ENCODE measurements at places on chromosomes 11 and 22.

GRCh38 chr11:59765068-59765735 lies 10.0 kb downstream of the STX3 start:
- H3K4me1 ChIP-seq: peaks cover 8% of the 10 kb centered on the region
- no peak for DNase-seq
- H3K27ac ChIP-seq: no peak overlapping the region

DNA sequence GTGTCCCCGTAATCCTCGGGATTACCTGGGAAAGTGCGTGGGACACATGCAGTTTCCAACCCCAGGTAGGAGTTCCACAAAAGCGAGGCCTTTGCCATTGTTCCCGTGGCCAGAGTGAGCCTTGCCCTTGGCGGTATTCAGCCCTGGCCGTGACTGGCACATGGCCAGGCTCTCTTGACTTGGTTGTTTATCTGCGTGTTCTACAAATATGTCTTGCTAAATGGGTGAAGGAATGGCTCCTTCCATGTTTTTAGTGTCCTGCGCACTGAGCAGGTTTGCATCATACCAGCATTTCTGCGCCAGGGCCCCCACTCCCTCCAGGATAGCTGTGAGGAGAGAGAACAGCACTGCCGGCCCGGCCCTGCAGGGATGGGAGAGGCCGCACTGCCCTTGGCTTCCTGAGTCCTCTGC lies 20.0 kb downstream of the POLR3H start:
- H3K27ac ChIP-seq: no peak overlapping the region
- no peaks in the 10 kb centered on the region for H3K27me3 ChIP-seq
- H3K36me3 ChIP-seq: peaks cover 41% of the 10 kb centered on the region
- H3K4me1 ChIP-seq: peaks cover 3% of the 10 kb centered on the region
- DNase-seq: no peak

DNA sequence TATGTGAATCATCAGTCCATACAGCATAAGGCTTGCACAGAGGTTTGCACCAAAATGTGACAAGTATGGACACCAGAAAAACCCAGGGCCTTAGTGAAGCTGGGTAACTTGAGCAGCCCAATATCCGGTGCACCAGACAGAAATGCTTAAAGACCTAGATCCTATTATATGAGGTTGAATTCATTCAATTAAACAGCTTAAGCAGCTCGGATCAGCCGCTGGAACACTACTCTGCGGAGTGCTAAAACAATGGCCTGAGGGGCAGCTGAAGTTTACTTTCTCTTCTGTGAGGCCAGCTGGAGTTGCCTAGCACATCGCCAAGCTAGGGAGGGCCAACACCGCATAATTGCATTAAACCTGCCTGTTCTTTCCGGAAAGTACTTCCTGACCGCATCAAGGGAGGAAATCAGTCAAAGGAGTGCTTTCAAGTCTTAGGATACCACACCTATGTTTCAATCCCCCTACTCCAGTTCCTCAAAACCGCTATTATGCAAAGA lies 17.0 kb upstream of the FAM181B start:
- no peaks in the 10 kb centered on the region for H3K36me3 ChIP-seq
- DNase-seq: no peak
- peaks cover 10% of the 10 kb centered on the region for H3K4me1 ChIP-seq
- no peak overlapping the region for H3K4me3 ChIP-seq
- H3K27me3 ChIP-seq: peaks cover 35% of the 10 kb centered on the region

GRCh38 chr11:12436266-12436665 lies 58.9 kb downstream of the PARVA start:
- H3K27ac ChIP-seq: no peak overlapping the region
- H3K27me3 ChIP-seq: peaks cover 2% of the 10 kb centered on the region
- H3K36me3 ChIP-seq: no peaks in the 10 kb centered on the region
- H3K4me1 ChIP-seq: no peaks in the 10 kb centered on the region
- no peak overlapping the region for H3K4me3 ChIP-seq

DNA sequence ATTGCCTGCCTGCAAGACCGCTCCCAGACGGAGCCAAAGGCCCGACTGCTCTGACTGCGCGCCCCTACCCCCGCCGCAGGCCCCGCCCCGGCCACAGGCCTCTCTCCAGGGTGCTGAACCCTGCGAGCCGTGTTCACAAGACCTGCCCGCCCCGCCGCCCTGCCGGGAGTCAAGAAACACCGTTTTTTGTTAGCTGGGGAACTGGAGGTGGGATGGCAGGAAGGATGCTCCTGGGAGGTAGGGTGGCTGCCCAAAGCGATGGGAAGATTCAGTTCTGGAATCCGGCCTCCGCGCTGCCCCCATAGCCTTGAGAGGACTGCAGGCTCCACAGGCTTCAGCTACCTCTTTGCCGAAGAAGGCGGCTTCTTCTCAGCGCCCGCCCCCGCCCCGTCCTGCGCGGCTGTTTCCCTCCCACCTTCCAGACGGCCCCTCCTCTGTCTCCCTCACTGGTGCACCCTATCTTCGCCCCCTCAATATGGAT lies 2.7 kb upstream of the PDE2A start:
- no peak overlapping the region for H3K4me3 ChIP-seq
- H3K27ac ChIP-seq: no peak overlapping the region
- DNase-seq: peak; percentile 68
- H3K4me1 ChIP-seq: peaks cover 11% of the 10 kb centered on the region
- H3K27me3 ChIP-seq: peaks cover 59% of the 10 kb centered on the region
- no peaks in the 10 kb centered on the region for H3K36me3 ChIP-seq

DNA sequence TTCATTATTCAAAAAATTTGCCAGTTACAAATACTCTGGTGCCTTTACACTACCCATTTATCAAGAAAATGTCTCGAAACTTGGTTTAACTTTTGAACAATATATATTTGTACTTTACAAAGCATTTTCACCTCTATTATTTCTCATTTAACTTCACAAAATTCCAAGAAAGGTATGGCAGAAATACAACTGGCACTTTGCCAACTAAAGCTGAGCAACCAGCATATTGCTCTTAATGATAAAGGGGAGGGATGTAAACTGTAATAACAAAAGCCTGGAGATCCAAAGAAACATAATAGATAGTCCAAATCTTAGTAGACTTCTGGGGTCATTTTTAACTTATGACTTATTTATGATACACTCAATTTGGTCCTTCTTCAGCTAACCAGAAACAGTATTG lies 7.7 kb downstream of the PITPNB start:
- no peak overlapping the region for H3K27ac ChIP-seq
- H3K4me1 ChIP-seq: peaks cover 60% of the 10 kb centered on the region
- DNase-seq: no peak
- H3K4me3 ChIP-seq: no peak overlapping the region
- H3K27me3 ChIP-seq: no peaks in the 10 kb centered on the region
- H3K36me3 ChIP-seq: peaks cover 83% of the 10 kb centered on the region

DNA sequence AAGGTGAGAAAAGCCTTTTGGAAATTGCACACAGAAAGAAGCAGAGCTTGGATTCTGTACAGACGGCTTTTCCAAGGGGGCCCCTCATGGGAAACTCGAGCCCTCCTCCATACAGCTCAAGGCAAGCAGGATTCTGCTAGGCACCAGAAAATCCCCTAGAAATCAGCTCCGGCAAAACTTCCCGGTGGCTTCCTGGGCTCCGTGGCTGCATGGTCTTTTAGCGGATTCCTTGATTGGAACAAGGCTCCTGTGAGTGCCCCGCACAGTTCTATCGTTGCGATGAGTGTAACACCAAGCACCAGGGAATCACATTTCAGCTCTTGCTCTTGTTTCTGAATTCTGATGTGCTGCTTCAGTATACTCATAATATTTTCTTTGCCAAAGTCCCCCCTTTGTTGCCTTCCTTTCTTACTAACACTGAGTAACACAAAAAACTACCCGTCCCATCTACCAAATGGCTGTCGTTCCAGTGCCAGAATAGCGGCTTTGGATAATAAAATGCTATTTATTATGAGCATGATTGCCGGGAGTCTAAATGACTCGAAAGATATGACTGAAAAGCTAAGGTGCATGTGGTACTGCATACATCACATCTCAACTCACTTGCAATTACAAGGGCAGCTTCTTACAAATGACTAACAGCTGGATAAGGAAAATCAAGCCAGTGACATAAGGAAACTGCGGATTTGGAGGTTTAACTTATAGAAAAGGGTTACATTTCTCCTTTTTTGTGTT lies 494.1 kb downstream of the DLG2 start:
- no peaks in the 10 kb centered on the region for H3K4me1 ChIP-seq
- no peak overlapping the region for H3K27ac ChIP-seq
- H3K4me3 ChIP-seq: no peak overlapping the region

GRCh38 chr22:38230108-38230825 lies 28.5 kb downstream of the MAFF start:
- H3K27me3 ChIP-seq: no peaks in the 10 kb centered on the region
- DNase-seq: no peak
- no peaks in the 10 kb centered on the region for H3K4me1 ChIP-seq
- H3K27ac ChIP-seq: no peak overlapping the region

GRCh38 chr11:10797531-10797930 lies 11.2 kb downstream of the EIF4G2 start:
- H3K27ac ChIP-seq: no peak overlapping the region
- H3K36me3 ChIP-seq: peaks cover 73% of the 10 kb centered on the region
- H3K4me3 ChIP-seq: no peak overlapping the region

GRCh38 chr11:61695917-61696316 lies 15.7 kb downstream of the DAGLA start:
- H3K27ac ChIP-seq: peak overlapping the region; percentile 81
- peaks cover 20% of the 10 kb centered on the region for H3K4me1 ChIP-seq
- peak; percentile 85 for DNase-seq

All from activated T-helper 2 cell treated with anti-CD3 and anti-CD28 coated beads, Interferon-gamma antibody, Interleukin-2, Interleukin-4, amounts not matched to agents 10 μg/mL and 5 μg/mL and 100 μg/mL, durations not matched to agents 14 hours and 24 hours and 36 hours (primary cell).